ENCODE measurements at places on chromosomes 12 and 14. TPM values are rescaled to one million over a fixed set of nuclear protein-coding genes. Genes with fewer than 3 reads are reported as not detected.
A peak's percentile ranks its signal among the peaks of the same experiment; 100 is the strongest.

DNA sequence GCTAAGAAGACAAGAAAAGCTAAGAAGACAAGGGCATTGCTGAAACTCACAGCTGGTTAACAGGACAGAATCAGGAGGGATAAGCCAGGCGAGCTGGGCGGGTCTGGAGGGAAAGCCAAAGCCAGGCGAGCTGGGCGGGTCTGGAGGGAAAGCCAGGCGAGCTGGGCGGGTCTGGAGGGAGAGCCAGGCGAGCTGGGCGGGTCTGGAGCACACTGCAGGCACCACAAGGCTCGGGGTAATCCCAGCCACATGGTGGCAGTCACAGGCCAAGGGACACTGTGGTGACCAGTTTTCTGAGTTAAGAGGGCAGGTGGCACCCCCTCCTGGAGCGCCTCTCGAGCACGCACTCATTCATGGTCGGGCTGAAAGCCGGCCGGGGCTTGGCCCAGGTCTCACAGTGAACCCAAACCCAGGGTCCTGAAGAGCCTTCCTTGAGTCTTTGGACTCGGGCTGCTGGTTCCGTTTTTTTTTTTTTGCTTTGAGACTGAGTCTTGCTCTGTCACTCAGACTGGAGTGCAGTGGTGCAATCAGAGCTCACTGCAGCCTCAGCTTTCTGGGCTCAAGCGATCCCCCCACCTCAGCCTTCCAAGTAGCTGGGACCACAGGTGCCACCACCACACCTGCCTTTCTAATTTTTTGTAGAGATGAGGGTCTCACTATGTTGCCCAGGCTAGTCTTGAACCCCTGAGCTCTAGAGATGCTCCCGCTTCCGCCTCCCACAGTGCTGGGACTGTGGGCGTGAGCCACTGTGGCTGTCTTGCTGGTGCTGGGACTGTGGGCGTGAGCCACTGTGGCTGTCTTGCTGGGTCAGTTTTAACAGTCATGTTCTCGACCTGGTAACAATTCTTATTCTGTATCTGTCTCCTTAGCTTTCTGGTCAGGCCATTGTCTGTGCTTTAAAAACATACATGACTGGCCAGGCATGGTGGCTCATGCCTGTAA lies 40.2 kb downstream of the HSP90AA1 start:
- no peak overlapping the region for H3K27ac ChIP-seq
- peak; percentile 48 for DNase-seq
- H3K4me1 ChIP-seq, result no peaks in the 10 kb centered on the region
- H3K4me3 ChIP-seq, result no peak overlapping the region
- H3K27me3 ChIP-seq, result no peaks in the 10 kb centered on the region
- peaks cover 39% of the 10 kb centered on the region for H3K36me3 ChIP-seq

GRCh38 chr14:41087056-41087455 lies 519.6 kb upstream of the LRFN5 start:
- no peaks in the 10 kb centered on the region for H3K36me3 ChIP-seq
- H3K27me3 ChIP-seq, result no peaks in the 10 kb centered on the region
- no peak overlapping the region for H3K4me3 ChIP-seq
- H3K4me1 ChIP-seq, result no peaks in the 10 kb centered on the region
- no peak overlapping the region for H3K27ac ChIP-seq

Gene B4GALNT3
- total RNA-seq, result 1.2 TPM

- no peak overlapping the region for H3K4me3 ChIP-seq
- no peaks in the 10 kb centered on the region for H3K4me1 ChIP-seq
- H3K36me3 ChIP-seq, result no peaks in the 10 kb centered on the region
- DNase-seq, result no peak
- no peaks in the 10 kb centered on the region for H3K27me3 ChIP-seq
Observed at GRCh38 chr14:100841066-100841760, 15.3 kb downstream of the MEG3 start.

Gene PLXNC1
- 3.6 TPM for total RNA-seq

Gene TDRD9
- total RNA-seq, result not detected

DNA sequence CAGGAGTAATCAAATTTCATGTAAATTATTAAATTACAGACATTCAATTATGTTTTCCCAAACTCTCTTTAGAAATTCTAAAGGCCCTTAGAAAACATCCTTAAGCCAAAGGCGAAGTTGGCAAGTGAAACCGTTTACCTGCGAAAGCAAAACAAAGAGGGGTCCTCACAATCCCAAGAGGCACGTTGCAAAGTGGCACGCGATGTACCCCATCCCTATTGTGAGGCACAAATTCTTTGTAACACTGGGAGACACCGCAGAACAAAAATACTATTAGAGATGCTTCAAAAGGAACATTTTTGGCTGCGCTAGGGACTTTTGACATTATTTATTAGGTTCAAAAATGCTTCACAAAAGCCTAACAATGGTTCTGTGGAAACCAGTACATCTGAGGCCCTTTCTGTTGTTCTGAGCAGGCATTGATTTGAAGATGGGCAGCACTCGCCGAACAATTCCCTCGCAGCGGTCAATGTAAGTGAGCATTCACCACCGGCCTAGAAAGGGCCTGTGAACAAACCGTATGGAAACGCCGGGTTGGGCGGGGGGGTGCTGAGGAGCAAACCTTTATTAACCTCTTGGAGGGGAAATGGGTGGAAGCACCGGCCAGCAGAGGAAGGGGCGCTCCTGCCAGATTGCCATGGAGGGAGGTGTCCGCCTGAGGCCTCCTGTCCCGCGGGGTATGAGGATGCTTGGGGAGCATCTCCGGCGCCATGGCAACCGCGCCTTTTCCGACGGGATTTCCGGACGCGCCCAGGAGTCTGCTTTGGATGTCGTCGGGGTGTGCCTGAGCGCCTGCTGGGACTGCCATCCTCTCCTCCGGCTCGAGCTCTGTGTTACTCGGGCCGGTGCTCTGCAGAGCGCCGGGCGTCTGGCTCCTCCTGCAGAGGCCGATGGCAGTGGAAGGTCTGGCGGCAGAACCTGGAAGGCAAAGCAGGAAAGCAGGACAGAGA lies 193.9 kb downstream of the C12orf42 start:
- no peak overlapping the region for H3K27ac ChIP-seq
- no peaks in the 10 kb centered on the region for H3K4me1 ChIP-seq
- peaks cover 3% of the 10 kb centered on the region for H3K27me3 ChIP-seq
- no peak for DNase-seq
- no peak overlapping the region for H3K4me3 ChIP-seq

DNA sequence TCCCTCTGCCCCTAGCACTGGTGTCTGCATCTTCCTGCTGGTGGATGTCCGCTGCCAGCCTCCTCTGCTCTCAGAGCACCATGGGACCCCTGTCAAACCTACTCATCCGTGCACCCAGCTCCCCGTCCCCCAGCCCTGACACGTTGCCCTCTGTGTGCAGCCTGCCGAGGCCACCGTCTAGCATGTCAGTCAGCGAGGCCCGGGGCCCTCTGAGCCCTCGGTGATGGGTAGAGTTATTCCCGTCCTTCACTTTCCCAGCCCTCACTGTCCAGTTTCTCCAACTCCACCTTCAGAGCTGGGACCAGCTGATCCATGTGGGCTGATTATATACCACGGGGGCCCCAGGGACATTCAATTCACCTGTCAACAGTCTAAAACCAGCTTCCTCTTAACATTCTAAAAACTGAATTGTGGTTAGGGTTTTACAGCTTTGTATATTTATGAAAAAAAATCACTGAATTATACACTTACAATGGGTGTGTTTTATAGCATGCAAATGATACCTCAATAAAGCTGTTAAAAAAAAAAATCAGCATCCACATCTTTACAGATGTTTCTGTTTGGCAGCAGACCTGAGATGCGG lies 61.3 kb downstream of the CCDC88C start:
- H3K4me1 ChIP-seq, result peaks cover 85% of the 10 kb centered on the region
- H3K4me3 ChIP-seq, result peak overlapping the region; percentile 59
- H3K27me3 ChIP-seq, result no peaks in the 10 kb centered on the region
- no peak for DNase-seq
- H3K36me3 ChIP-seq, result peaks cover 14% of the 10 kb centered on the region
- H3K27ac ChIP-seq, result no peak overlapping the region

Gene ITGB7
- total RNA-seq, result 32.3 TPM

- H3K36me3 ChIP-seq, result peaks cover 58% of the 10 kb centered on the region
- no peak overlapping the region for H3K4me3 ChIP-seq
- peaks cover 69% of the 10 kb centered on the region for H3K4me1 ChIP-seq
- H3K27ac ChIP-seq, result peak overlapping the region; percentile 86
Observed at GRCh38 chr12:53298164-53298563, 1.3 kb upstream of the MYG1 start.

DNA sequence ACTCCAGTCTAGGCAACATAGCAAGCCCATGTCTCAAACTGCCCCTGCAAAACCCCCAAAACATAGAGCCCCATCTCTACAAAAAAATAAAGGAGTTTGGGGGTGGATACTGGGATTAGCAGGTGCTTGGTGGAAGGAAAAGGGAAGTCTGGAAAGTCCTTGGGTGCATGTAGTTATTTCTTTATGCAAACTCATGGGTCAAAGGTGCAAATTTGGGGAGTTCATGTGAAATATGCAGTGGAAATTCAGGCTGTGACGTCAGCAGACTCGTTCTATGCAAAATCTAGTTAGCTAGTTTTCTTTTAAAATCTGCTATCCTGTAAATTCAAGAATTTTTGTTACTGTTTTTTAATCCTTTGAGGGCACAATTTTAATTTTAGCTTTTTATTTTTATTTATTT lies 51.3 kb downstream of the GNS start:
- no peaks in the 10 kb centered on the region for H3K4me1 ChIP-seq
- no peak overlapping the region for H3K4me3 ChIP-seq
- peaks cover 5% of the 10 kb centered on the region for H3K36me3 ChIP-seq

GRCh38 chr12:108257004-108257403 lies 82.1 kb downstream of the CMKLR1 start:
- no peak overlapping the region for H3K27ac ChIP-seq
- no peak for DNase-seq
- no peaks in the 10 kb centered on the region for H3K36me3 ChIP-seq
- no peaks in the 10 kb centered on the region for H3K4me1 ChIP-seq

Gene ENDOU
- not detected for total RNA-seq

Gene BHLHE41
- not detected for total RNA-seq

Gene C14orf132
- total RNA-seq, result 3.2 TPM

DNA sequence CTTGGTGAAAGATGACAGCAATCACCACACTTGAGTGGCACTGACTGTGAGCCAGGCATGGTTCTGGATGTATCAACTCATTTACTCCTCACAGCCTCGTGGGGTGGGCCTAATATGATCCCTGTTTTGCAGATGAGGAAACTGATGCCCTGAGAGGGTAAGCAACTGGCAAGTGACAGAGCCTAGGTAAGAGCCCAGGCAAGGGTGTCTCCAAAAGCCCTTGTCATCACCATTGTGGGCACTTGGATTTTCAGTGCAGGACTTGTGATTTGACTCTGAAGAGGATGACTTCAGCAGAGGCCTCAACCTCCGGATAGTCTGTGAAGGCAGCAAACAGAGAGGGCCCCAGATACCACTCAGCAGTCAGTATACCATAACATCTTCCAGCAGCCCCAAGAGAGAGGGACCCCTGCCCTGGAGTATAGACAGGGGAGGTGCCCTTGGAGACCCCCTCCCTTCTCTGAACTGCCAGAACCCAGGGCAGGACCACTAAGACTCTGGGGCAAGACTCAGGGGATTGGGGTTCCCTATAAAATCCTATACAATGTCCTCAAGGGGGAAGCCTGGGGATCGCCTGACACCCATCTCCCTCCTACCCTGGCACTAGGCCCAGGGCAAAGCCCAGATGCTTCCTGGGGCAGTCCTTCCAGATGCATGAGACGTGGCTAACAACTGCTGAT lies 7.1 kb upstream of the KRT5 start:
- DNase-seq, result no peak
- no peak overlapping the region for H3K4me3 ChIP-seq
- H3K36me3 ChIP-seq, result no peaks in the 10 kb centered on the region
- no peaks in the 10 kb centered on the region for H3K27me3 ChIP-seq
- H3K27ac ChIP-seq, result no peak overlapping the region
- no peaks in the 10 kb centered on the region for H3K4me1 ChIP-seq

DNA sequence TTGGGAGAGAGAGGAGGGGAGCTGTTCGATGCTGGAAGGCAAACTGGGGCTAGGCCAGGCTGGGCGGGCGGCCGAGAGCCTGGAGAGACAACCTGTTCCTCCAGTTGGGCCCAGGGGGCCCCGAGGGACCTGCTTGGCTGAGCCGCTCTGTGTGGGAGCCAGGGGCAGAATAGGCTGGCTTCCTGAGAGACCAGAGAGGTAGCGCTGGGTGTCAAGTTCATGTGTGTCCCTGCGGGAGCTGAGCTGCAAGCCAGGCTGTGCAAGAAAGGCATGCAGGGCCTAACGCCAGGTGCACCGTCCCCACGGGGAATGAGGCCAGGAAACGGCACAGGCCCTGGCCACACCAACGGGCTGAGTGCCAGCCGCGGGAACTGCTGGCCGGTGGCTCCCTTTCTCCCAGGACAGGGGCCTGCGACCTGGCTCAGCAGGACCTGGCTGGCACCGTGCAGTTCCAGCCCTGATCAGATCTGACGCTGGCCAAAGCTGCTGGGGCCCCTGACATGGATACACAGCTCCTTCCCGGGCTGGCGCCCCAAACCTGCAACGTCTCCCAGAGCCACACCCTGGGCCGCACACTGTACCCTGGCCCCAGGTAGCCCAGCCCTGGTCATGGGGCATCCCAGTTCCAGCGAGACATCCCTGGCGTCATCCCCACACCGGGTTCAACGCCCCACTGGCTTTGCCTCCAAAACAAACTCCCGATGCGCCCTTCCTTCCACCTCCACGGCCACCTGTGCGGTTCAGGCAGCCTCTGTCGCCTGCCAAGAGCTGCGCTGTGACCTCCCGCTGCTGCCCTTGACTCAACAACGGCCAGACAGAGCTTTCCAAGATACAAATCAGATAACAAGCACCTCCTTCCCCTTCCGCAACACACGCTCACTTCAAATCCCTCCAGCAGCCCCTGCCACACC lies 65.0 kb downstream of the RFLNA start:
- no peak for DNase-seq
- no peaks in the 10 kb centered on the region for H3K27me3 ChIP-seq
- no peaks in the 10 kb centered on the region for H3K4me1 ChIP-seq
- peaks cover 17% of the 10 kb centered on the region for H3K36me3 ChIP-seq

Gene SLC24A4
- total RNA-seq, result not detected

Gene TMPRSS12
- not detected for total RNA-seq

DNA sequence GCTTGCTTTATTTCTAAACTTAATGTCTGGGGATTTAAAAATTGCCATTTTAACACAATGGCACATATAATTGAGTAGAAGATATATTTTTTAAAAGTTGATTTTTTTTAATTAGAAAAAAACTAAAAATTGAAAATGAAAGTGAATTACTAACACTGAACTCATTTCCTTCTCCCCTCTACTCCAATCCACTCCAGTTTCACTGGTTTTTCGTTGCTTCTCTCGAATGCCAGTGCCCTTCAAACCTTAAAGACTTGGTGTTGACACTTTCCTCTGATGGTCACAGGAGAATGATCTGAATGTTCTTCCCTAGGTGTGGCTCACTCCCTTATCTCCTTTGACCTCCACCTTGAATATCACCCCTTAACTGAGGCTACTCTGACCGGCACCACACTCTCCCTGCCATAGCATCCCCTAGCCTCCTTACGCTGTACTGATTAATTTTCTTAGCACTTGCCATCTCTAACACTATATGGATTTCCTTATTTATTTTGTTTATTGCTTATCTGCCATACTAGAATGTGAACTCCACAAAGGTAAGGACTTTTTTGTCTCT lies 107.1 kb downstream of the LIN7A start:
- H3K4me3 ChIP-seq, result no peak overlapping the region
- no peaks in the 10 kb centered on the region for H3K27me3 ChIP-seq
